ENCODE measurements at places on chromosomes 11 and 22.

DNA sequence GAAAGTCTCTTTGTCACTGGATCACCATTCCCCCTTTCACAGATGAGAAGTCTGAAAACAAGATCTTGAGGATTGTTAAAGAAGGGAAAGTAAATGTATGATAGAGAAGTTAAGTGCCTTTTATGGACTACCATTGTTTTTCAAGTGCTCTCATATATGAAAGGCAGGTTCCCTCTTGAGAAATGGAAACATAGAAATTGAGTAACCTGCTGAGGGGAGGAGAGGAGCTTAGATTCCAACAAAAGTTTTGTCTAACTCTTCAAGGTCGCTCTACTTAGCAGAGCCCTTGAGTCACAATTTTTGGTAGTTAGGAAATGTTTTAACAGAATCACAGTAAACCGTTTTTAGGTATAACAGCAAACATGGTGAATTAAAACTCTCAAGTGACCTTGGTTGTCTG is 80.1 kb downstream of the SVIP start:
- no peak for DNase-seq

DNA sequence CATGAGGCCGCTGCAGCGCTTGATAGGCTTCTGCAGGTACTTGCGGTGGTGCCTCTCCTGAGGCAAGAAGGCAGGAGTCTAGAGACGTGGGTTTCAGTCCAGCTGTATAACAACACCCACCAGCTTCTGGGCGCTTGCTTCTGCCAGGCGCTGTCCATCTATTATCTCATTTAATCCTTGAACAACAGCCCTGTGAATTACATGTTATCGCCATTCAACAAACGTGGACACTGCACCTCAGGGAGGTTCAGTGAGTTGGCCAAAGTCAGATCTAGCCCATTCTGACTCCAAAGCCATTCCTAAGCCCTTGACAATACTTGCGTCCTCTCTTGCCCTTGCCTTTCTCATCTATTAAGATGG is 436 bp upstream of the FAM181B start:
- no peak for DNase-seq

GRCh38 chr22:50483106-50483505 is 1.8 kb downstream of the ADM2 start:
- no peak for DNase-seq

DNA sequence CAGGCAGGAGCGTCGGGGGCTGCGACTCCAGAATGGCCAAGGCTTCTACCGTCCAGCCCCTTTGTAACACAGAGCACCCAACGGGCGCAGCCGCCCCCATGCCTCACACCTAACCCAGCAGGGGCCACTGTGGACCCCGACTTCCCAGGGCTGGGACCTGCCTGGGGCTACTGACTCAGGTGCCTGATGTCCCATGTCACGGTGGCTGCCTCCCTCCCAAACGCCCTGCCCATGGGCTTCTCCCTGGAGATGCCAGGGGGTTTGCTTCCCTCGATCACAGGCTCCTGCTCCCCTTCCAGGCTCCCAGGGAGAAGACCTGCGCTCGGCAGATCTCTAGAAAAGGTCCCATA is 84.0 kb downstream of the MYEOV start:
- no peak for DNase-seq

DNA sequence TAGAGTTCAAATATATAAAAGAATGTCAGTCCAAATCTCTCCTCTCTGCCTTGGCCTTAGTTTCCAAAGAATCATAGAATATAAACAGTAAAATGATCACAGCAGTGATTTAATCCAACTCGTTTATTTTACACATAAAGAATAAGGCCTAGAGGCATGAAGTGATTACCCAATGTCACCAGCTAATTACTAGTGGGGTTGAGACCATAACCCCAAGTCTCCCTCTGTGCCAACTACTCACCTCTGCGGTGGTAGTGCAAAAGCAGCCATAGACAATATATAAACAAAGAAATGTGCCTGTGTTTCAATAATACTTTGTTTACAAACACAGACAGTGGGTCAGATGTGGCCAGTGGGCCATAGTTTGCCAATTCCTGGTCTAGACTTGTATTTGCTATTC is 96.6 kb upstream of the FAT3 start:
- DNase-seq = no peak

GRCh38 chr11:86990515-86990914 is 35.3 kb upstream of the FZD4 start:
- DNase-seq = no peak

- no peak for DNase-seq
Observed at GRCh38 chr11:30459306-30459705, 126.8 kb downstream of the MPPED2 start.

- no peak for DNase-seq
Observed at GRCh38 chr22:46418827-46419226, 83.3 kb downstream of the TRMU start.

DNA sequence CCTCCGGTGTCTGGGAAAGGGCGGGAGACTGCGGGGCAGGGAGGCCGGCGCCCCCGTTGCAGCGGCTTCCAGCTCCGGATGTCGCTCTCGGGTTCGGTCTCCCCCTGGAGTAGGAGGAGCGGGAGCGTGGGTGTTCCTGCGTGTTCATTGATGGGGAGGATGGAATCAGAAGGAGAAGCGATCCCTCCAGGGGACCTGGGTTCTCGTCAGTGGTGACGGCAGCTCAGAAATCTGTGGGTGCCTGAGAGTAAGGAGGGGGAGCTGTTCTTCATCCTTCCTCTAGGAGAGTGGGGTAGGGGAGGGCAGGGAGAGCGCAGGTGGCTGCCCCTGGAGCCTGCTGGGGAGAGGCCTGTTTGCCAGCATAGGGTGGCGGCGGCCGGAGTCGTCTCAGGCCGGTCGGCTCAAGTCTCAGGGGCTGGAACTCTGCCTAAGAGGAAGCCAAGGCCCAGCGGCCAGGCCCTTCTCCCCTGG is 1.1 kb downstream of the UBASH3B start:
- peak; percentile 54 for DNase-seq

DNA sequence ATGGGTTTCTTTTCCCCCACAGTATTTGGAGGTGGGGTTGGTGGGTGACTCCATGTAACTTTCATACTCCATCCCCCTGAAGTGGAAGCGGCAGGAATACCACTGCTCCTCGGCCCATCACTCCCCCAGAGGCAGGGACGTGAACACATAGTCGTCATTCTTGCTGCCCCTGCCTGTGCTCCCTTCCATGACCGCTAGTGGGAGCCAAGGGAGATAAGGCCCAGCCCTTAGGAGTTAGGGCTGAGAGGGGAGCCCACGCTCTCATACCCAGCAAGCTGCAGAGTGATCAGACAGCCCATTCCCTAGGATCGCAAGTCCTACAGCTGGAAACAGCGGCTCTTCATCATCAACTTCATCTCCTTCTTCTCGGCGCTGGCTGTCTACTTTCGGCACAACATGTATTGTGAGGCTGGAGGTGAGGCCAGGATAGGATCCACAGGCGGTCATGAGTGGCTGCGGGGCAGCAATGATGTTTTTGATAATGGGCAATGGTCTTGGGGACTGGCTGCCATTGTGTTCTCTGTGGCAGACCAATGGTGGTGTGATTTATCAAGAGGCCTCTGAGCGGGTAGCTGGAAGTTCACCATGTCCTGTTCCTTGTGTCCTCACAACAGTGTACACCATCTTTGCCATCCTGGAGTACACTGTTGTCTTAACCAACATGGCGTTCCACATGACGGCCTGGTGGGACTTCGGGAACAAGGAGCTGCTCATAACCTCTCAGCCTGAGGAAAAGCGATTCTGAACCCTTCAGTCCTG is 15.9 kb downstream of the RHOG start:
- peak; percentile 89 for DNase-seq

DNA sequence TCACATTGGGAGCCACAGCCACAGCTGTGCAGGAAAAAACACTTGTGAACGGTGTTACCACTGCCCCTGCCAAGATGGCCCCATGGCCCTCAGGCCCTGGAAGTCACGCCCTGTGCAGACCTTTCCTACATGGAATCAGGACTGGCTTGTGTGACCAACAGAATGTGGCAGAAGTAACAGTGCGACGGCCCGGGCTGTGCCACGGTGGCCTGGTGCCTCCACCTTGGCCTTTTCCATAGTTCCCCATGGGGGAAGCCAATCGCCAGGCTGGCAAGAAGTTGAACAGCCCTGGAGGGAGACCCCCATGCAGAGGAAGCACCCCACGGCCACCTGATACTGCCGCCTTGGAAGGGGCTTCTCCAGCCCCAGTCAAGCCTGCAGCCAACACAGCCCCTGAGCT is 48.0 kb downstream of the DHCR7 start:
- DNase-seq = no peak

GRCh38 chr22:27554841-27555456 is 246.6 kb downstream of the MN1 start:
- no peak for DNase-seq

DNA sequence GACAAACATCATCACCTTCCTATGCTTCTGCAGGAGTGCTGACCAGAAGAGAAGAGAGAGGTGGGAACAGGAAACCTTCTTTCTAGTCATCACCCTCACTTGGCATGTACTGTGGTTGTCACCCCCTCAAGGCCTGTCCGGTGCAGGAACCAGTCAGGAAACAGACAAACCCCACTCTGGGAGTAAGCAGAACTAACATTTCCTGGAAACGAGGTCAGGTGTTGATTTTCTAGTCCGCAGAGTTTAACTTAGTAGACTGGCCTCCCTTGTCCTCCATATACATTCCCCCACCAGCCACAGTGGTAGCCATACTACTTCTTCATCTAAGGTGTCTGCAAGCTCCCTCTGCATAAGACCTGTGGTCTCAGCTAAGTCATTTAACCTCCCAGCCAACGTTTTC is 80.7 kb upstream of the NCAM1 start:
- DNase-seq = no peak

DNA sequence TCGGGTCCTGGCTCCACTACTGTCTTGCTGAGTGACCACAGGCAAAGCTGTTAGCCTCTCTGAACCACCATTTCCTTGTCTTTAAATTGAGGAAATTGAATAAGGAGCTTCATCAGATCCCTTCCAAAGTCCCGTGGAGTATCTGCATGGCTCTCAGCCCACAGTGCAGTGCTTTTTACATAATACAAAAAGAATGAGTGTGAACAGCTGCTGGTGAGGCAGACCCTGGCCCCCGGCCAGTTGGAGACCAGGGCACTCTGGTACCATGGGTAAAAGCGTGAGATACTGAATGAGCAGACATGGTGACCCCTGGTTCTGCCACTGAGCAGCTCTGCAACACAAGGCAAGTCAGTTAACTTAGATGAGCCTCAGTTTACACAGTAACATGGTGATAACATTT is 86.8 kb downstream of the GALNT18 start:
- DNase-seq = no peak

GRCh38 chr11:59841514-59841913 is 3.8 kb downstream of the CBLIF start:
- no peak for DNase-seq

- no peak for DNase-seq
Observed at GRCh38 chr11:134676516-134677287, 264.7 kb upstream of the B3GAT1 start.

DNA sequence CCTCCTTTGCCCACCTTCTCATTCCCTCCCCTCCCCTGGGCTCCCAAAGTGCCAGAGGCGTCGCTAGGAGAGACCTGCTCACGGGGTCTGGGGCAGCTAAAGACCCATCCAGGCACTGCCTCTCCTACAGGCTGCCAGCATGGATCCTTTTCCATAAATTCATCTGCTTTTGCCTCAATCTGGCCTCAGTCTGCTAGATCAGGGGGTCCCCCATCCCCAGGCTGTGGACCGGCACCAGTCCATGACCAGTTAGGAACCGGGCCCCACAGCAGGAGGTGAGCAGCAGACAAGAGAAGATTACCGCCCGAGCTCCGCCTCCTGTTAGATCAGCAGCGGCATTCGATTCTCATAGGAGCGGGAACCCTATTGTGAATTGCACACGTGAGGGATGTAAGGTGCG is 12.3 kb downstream of the LTO1 start:
- no peak for DNase-seq

DNA sequence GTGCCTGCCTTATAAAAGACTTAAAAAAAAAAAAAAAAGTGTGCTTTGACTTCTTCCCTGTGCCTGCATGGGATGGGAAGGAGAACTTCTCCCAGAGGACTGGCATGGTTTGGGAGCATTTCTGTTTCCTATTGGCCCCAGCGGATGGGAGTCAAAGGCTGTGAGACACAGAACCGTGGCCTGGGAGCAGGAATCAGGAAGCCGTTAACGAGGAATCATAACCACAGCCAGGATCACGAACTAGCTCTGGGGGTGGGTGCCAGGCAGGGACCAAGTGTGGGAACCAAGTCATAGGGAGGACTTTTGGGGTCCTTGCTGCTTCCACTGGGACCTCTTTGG is 526 bp downstream of the C1QTNF6 start:
- DNase-seq = no peak

GRCh38 chr22:17865183-17866055 is 91.2 kb upstream of the BID start:
- no peak for DNase-seq

DNA sequence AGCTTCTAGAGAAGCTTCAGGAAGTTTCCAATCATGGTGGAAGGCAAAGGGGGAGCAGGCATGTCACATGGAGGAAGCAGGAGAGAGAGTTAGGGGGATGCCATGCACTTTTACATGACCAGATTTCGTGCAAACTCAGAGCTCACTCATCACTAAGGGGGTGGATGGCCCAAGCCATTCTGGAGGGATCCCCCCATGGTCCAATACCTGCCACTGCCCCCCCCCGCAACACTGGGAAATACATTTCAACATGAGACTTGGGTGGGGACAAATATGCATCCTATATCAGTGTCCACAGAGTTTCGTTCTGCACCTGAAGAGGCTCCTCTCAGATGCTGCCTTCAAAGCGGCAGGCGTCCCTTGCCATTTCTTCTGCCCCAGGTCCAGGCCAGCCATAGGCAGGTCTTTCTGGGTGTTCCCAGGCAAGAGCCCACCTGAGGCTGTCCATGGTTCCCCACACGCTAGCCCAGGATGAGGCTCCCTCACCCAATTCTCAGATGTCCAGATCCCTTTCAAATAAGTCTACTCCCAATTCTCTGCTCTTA is 1344.3 kb downstream of the TBC1D22A start:
- DNase-seq = no peak

GRCh38 chr11:82823647-82824619 is 76.3 kb downstream of the PRCP start:
- no peak for DNase-seq

DNA sequence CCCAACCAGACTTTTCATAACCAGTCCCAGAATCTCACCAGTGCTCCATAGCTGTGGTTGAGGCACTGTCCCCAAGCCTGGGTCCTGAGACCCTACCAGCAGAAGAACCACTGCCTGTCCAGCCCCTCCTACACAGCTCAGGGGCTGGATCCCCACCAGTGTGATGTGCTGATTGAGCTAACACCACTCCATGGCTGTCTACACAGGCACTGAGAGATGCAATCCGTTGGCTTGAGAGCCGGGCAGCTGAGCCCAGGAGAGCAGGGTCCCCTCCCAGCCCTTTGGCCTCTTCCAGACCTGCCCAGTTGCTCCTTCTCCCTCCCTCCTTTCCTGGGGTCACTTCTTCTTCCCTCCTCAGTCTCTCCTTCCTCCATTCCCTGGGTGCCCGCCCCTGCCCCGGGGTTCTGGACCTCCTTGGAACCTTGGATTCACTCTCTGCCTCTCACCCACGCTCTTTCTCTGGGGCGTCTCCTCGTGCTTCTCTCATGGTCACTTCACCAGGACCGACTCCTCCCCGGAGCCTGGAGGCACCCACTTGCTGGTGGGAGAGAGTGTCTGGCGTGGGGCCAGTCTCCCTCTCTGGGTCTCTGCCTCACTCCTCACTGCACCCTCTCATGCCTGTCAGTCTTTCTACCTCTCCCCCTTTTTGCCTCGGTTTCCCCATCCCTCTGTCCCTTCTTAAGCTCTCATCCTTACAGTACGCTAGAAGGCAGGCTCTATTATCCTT is 706 bp upstream of the SCYL1 start:
- DNase-seq = no peak

GRCh38 chr11:15711311-15711710 is 596.6 kb downstream of the INSC start:
- no peak for DNase-seq
